ENCODE measurements at places on chromosomes 7 and 10. TPM values are rescaled to one million over a fixed set of nuclear protein-coding genes. Genes with fewer than 3 reads are reported as not detected.

DNMBP gene
- total RNA-seq: 26.3 TPM

LRGUK gene
- under 0.01 TPM for total RNA-seq

FAM25G gene
- not detected for total RNA-seq

LRIT1 gene
- total RNA-seq: not detected

CUZD1 gene
- total RNA-seq: 0.22 TPM

PLPP4 gene
- 5.5 TPM for total RNA-seq

UNC5B gene
- 116 TPM for total RNA-seq

VAX1 gene
- not detected for total RNA-seq

NCF1 gene
- total RNA-seq: 0.29 TPM

SH2D4B gene
- total RNA-seq: 0.29 TPM

AKR1D1 gene
- total RNA-seq: not detected

SPDYE2B gene
- total RNA-seq: not detected

DIP2C gene
- 6.6 TPM for total RNA-seq

CDC14C gene
- not detected for total RNA-seq
